ENCODE measurements at places on chromosomes 16 and 17.

DNA sequence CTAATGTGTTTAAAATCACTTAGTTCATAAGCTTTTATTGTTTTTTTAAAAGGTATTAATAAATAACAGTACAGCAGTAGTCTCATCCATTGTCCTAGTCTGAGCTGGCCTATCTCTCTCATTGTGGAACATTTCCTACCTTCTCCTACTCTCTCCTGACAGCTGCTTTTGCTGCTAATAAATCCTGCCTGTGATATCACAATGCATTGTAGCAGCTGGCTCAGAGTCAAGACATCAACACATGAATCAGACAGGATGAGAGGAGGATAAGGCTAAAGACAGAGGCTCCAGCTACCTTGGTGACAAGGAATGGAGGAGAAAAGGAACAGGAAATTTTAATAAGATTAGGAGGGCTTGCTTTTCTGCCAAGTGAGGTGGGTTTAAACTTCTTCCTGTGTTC, 626.1 kb downstream of the HS3ST4 start:
- no peak for DNase-seq

DNA sequence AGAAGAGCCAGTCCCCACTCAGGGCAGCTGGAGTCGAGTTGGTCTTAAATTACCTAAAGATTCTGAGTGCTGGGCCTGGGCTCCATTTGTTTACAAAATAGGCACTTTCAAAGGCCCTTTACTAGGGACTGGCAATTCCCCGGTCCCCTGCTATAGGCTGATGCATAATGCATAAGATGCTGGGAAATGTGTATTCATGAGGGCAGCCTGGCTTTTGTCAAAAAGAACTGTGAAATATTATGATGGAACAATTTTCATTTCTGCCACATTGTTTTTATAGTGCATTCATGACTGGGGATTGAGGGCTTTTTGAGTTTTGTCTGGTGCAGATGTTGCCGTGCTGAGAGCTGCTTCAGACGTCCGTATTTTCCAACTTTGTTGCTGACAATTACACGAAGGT, 617.0 kb upstream of the CDH5 start:
- no peak for DNase-seq

GRCh38 chr16:87780385-87780989, 14.7 kb upstream of the KLHDC4 start:
- no peak for DNase-seq

GRCh38 chr17:7884581-7885366, 3.8 kb upstream of the CHD3 start:
- DNase-seq: no peak

- DNase-seq: no peak
Observed at GRCh38 chr17:58269557-58270291, 11.0 kb downstream of the MPO start.

GRCh38 chr17:2943981-2944380, 119.4 kb downstream of the OR1D5 start:
- no peak for DNase-seq

All from BJ (cell line).